ENCODE measurements at places on chromosomes 2 and 18.

- no peak for DNase-seq
Measured at GRCh38 chr2:74676331-74676730, 22.3 kb downstream of the SEMA4F start.

- DNase-seq: no peak
Measured at GRCh38 chr2:120250640-120251039, 2.0 kb upstream of the RALB start.

- DNase-seq: no peak
Measured at GRCh38 chr2:25701801-25702200, 28.4 kb upstream of the DTNB start.

DNA sequence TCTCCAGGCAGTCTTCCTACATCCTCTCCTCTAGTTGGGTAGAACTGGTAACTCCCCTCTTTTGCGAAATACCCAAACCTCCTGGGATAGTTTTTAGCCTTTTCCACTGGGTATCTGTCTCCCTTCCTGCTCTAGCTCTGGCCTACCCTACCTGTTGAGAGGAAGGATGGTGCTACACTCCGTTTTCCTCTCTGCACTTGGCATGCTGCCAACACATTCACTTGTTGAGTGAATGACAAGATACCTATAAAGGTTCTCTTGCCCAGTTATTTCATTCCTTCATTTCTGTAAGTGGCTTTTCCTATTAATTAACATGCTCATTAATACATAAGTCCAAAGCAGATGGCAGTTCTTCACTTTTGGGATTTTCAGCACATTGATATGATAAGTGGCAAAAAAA is 293.8 kb downstream of the CNTNAP5 start:
- DNase-seq: no peak

DNA sequence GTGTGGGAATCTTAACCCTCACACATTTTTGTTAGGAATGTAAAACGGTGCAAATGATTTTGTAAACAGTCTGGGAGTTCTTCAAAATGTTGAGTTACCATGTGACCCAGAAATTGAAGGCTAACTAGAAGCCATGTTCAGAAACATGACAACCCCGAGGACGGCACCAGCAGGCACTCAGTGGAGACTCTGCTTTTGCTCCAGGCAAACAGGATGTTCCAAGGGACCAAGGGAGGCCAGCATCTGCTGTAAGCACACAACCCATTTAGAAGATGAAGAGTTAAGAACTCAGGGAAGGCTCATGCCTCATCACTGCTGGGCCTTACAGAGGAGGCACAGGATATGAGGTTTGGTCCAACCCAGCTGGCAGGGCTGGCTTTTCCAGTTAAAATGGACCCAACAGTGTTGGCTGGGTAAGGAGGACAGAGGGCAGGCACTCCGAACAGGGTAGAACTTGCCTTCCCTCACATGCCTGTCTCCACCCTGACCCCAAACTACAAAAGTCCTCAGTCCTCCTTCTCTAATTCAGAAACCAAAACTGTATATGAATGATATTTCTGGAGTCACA is 23.6 kb downstream of the PARD6G start:
- DNase-seq: no peak

GRCh38 chr2:9543557-9543956 is 12.1 kb downstream of the ADAM17 start:
- no peak for DNase-seq

GRCh38 chr2:12928197-12928774 is 211.6 kb downstream of the TRIB2 start:
- DNase-seq: no peak

Measured in activated CD4-positive, CD25-positive, alpha-beta regulatory T cell treated with anti-CD3 and anti-CD28 coated beads, Interleukin-2, amount 50 U/mL, for 16 hours (primary cell).